ENCODE measurements at places on chromosomes 1 and 21. TPM values are rescaled to one million over a fixed set of nuclear protein-coding genes. Genes with fewer than 3 reads are reported as not detected.

ST6GALNAC5 gene
- 3.4 TPM for total RNA-seq

CD1B gene
- total RNA-seq = not detected

KDF1 gene
- total RNA-seq = not detected

MAN1C1 gene
- 2.5 TPM for total RNA-seq

ITGB2 gene
- not detected for total RNA-seq

C1QA gene
- total RNA-seq = not detected

MATN1 gene
- 0.56 TPM for total RNA-seq

TCP10L gene
- not detected for total RNA-seq

ETNK2 gene
- 24.7 TPM for total RNA-seq

CLDN17 gene
- not detected for total RNA-seq

GOLT1A gene
- total RNA-seq = not detected

IFNAR2 gene
- 7.2 TPM for total RNA-seq

OR2G3 gene
- not detected for total RNA-seq

IPO13 gene
- 14.2 TPM for total RNA-seq

INAVA gene
- total RNA-seq = not detected

OR2AK2 gene
- total RNA-seq = not detected

Measured in IMR-90 (cell line).